ENCODE measurements at places on chromosomes 1 and 21. TPM values are rescaled to one million over a fixed set of nuclear protein-coding genes. Genes with fewer than 3 reads are reported as not detected.

- peak; percentile 33 for DNase-seq
These were observed 16.5 kb downstream of the SLC2A7 start for GRCh38 chr1:9009438-9010370.

GRCh38 chr1:29651684-29652665, 415.7 kb downstream of the PTPRU start:
- DNase-seq: no peak

DNA sequence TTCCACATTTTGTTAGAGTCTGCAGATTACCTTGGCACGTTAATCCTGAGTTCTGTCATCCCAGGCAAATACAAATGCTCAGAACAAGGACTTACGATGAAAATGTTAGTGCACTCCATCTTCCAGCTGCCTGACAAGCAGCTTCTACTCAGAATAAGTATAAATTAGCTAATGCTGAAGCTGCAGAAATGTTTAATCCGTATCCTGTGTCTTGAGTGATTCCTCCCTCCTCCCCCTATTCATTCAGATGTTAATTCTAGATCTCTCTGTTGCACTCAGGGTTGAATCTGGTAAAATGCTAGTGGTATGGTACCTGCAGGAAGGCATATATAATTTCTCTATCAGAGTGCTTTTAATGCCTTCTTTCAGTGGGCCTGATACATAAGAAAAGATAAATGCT, 39.8 kb downstream of the CNN3 start:
- no peak for DNase-seq

GRCh38 chr1:44497422-44498170, 92.5 kb downstream of the RNF220 start:
- DNase-seq: no peak

GRCh38 chr1:201011616-201012015, 11.9 kb downstream of the KIF21B start:
- DNase-seq: no peak

Gene SLC37A1
- polyA plus RNA-seq: 10.5 TPM

Measured in left lung (tissue), 14 donors.